ENCODE measurements at places on chromosomes 3 and 15. TPM values are rescaled to one million over a fixed set of nuclear protein-coding genes. Genes with fewer than 3 reads are reported as not detected.

- no peak for DNase-seq
These were observed 282.3 kb downstream of the SLC9A9 start for GRCh38 chr3:143565951-143566350.

The UBAP1L gene
- 15.2 TPM for total RNA-seq

GRCh38 chr3:162274070-162274469 is 777.5 kb downstream of the OTOL1 start:
- no peak for DNase-seq

DNA sequence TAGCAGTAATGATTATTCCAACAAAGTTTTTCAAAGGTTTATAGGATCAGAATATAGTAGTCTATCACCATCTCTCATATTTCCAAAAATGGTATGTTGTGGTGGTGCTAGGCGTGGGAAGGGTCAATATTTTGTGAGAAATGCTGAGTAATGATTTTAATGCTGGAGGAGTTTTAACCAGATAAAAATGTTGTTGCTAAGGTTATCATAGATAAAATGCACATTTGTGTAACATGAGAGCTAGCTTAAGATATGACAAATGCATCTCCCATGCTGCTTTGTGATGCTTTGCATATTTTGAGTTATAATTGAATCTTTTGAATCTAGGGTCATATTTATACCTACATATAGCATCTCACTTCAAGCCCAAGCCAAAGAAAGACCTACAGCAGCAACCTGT is 103.9 kb upstream of the ROBO1 start:
- no peak for DNase-seq

GRCh38 chr15:100696452-100696851 is 94.1 kb downstream of the ASB7 start:
- DNase-seq, result no peak

DNA sequence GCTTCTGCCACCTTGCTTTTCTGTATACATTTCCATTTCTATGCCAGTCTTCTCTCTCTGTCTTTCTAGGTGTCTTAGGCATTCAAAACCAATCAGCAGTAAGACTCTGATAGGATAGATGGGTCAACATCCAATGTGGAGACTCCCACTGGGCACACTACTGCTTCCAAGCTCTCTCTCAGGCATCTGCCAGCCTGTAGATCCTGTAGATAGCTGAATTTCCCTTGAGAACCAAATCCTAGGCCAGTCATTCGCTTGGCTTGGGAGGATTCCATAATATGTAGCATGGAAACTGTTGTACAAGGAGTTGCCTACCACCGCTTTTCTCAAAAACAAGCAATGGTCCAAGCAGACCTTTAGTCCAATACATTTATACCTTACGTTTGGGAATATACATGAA is 262.8 kb upstream of the RARB start:
- no peak for DNase-seq

- no peak for DNase-seq
These were observed 74.4 kb downstream of the CD200 start for GRCh38 chr3:112407214-112407887.

GRCh38 chr15:50138391-50138790 is 19.4 kb upstream of the ATP8B4 start:
- no peak for DNase-seq

- DNase-seq, result no peak
These were observed 58.6 kb downstream of the MRPL3 start for GRCh38 chr3:131444180-131444579.

GRCh38 chr3:49454458-49454857 is 15.6 kb upstream of the DAG1 start:
- no peak for DNase-seq

DNA sequence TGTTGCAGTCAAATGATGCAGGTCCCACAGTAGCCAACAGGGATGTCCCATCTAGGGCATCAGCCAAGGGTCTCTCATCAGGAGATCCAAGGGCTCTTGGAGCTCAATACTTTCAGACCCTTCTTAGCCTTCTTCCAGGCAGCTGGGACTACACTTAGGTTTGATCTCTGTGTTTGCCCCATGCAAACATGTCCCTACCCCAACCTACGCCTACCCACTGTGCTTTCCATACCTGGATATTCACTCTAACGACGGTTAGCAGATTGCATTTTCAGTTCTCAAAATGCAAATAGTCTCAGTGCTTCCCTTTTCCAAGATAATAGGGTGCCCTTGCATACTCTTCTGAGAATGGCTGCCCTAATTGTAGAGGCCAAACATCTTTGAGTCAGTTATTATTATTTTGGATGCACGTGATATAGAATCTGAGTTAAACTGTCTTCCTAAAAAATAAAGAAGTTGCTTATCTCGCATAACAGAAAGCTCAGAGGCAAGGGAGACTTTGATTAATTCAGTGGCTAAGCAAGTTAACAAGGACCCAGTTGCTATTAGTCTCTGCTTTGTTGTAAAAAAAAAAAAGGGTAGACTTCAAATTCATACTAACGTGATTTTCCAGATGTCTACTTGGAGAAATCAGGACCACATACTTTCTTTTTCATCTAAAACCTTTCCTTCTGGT is 1.0 kb upstream of the CEP70 start:
- DNase-seq, result no peak

DNA sequence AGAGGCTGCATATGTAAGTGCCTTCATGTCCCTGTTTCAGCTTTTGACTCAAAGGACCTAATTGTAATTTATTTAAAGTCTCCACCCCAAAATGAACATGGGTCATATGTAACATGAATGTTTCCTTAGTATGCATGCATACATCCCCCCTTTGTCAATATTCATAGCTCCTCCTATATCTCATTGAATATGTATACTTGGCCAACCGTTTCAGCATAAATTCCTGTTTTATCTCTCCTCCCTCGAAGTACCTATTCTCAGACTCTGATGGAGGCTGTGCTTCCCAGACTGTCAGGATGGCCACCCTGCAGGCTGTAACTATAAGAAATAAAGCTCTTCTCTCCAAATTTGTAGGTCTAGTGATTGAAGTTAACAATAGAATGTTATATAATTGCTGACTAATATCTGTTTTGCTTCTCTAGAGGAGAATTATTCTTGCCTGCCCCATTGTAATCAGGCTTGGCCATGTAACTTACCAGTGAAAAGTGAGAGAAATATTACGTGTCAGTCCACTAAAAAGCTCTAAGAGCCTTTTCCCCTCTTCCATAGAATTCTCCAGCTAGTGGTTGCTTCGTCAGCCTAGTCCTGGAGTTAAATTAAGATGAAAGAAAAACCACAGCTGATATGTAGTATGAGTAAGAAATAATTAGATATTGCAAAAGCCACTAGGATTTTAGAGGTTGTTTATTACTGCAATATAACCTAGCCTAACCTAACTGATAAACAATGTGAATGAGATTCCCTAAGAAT is 245.1 kb downstream of the ZNF385D start:
- no peak for DNase-seq
